Activated T-cell treated with anti-CD3 and anti-CD28 coated beads, Interleukin-2, amount 50 U/mL, for 72 hours (primary cell): ENCODE measurements at places on chromosomes 13 and 19. TPM values are rescaled to one million over a fixed set of nuclear protein-coding genes. Genes with fewer than 3 reads are reported as not detected.

Gene SLITRK1
- not detected for total RNA-seq

Gene MYADM
- total RNA-seq = 43.5 TPM

Gene C19orf33
- total RNA-seq = not detected

Gene ZNF829
- total RNA-seq = 9.0 TPM

Gene SYDE1
- 1.4 TPM for total RNA-seq

Gene FOXA3
- total RNA-seq = 1.6 TPM

Gene TMEM272
- 0.19 TPM for total RNA-seq

Gene BEST2
- total RNA-seq = not detected

Gene TMEM150B
- not detected for total RNA-seq

Gene KLK14
- 0.69 TPM for total RNA-seq

GRCh38 chr19:48845384-48845783 is 9.1 kb upstream of the HSD17B14 start:
- no peaks in the 10 kb centered on the region for H3K36me3 ChIP-seq
- no peaks in the 10 kb centered on the region for H3K27me3 ChIP-seq
- no peak for DNase-seq
- H3K4me1 ChIP-seq = no peaks in the 10 kb centered on the region
- H3K27ac ChIP-seq = no peak overlapping the region
- H3K4me3 ChIP-seq = no peak overlapping the region

DNA sequence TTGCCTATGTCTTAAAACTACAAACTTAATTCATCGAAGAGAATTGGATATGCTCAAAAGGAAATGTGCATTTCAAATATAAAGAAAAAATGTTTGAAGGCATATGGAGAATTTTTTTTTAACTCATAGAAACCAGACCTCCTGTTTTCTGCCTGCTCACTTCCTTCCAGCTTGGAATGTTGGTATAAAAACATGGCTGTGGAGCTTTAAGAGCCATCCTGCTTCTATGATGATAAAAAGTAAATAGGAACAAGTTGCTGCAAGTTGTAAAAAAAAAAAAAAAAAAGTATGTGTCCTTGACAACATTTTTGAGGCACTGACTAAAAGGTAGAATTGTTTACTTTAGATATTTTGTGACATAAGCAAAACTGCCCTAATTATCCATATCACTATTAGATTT is 1230.7 kb downstream of the PCDH9 start:
- no peaks in the 10 kb centered on the region for H3K27me3 ChIP-seq
- no peaks in the 10 kb centered on the region for H3K4me1 ChIP-seq
- no peak overlapping the region for H3K4me3 ChIP-seq
- H3K27ac ChIP-seq = no peak overlapping the region
- DNase-seq = no peak

- DNase-seq = peak; percentile 93
- peaks cover 3% of the 10 kb centered on the region for H3K36me3 ChIP-seq
- H3K4me1 ChIP-seq = peaks cover 30% of the 10 kb centered on the region
- no peak overlapping the region for H3K4me3 ChIP-seq
Measured at GRCh38 chr19:47428177-47428894, 9.0 kb upstream of the MEIS3 start.

GRCh38 chr13:32893176-32893575 is 123.0 kb upstream of the KL start:
- no peak overlapping the region for H3K27ac ChIP-seq
- no peaks in the 10 kb centered on the region for H3K36me3 ChIP-seq
- H3K4me1 ChIP-seq = no peaks in the 10 kb centered on the region

- H3K27ac ChIP-seq = no peak within 1 kb of the TSS
- H3K27me3 ChIP-seq = peaks cover 70% of the 10 kb centered on the region
- peaks cover 41% of the 10 kb centered on the region for H3K4me1 ChIP-seq
- peaks cover 2% of the 10 kb centered on the region for H3K36me3 ChIP-seq
Measured at GRCh38 chr19:45601524-45602374, at the start of gene GPR4. TSS of gene GPR4 (minus strand) at chr19:45602212. CDS start at chr19:45591866, 10,346 bp downstream.

DNA sequence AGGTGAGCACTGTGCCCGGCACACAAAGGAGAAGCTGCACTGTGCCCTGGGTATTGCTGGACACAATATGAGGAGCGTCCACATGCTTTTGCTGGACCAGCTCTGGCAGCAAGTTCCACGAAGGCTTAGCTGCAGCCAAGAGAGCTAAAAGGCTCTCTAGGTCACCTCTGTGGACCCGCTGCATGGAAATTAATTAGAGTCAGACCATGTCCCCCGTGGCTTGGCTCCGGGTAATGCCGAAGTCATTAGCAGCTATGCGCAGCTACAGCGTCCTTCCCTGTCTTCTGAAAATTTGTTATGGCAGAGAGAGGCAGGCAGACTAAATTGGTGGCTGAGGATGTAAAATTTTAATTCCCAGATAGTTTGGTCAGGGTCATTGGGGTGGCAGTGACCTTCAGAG is 271.5 kb downstream of the SLC7A1 start:
- no peak overlapping the region for H3K4me3 ChIP-seq
- H3K27ac ChIP-seq = no peak overlapping the region
- no peaks in the 10 kb centered on the region for H3K4me1 ChIP-seq
- no peak for DNase-seq

DNA sequence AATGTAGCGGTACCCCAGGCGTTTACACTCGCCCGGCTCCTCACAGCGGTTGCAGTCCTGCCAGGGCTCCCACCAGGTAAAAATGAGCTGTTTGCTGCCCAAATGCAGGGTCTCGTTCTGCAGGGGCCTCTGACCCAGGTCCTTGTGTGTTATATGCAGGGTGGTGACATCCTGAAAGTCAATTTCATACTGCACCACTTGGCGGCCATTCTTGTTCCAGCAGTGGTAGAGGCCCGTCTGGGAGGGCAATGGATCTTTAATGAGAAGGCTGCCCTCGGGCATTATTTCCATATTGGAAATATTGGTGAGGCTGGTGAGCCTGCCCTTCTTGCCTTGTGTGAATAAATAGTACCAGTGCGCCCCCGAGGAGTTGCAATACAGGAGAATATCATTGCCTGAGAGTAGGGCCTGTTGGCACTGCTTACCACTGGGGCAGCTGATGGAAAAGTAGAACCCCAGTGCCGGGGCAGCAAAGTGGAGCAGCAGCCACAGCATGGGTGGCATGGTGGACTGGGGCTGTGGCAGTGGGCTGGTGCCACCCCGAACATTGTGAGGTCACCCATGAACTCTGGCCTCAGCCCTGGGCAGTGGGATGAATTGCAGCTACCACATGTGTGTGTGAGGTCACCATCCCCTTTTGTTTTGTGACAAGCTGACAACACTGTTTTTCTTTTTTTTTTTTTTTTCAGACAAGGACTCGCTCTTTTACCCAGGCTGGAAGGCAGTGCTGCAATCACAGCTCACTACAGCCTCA is at the start of gene FAM187B:
Gene FAM187B (minus strand): TSS at position 563 of the 754 bp plus-strand sequence. CDS start 59 bp downstream, at position 504.
- no peak for DNase-seq
- no peak within 1 kb of the TSS for H3K4me3 ChIP-seq
- peaks cover 5% of the 10 kb centered on the region for H3K4me1 ChIP-seq
- no peaks in the 10 kb centered on the region for H3K36me3 ChIP-seq
- H3K27me3 ChIP-seq = no peaks in the 10 kb centered on the region

GRCh38 chr13:97564956-97565355 is 131.0 kb downstream of the RAP2A start:
- no peaks in the 10 kb centered on the region for H3K36me3 ChIP-seq
- DNase-seq = no peak
- H3K27me3 ChIP-seq = peaks cover 39% of the 10 kb centered on the region
- H3K27ac ChIP-seq = no peak overlapping the region
- no peaks in the 10 kb centered on the region for H3K4me1 ChIP-seq

DNA sequence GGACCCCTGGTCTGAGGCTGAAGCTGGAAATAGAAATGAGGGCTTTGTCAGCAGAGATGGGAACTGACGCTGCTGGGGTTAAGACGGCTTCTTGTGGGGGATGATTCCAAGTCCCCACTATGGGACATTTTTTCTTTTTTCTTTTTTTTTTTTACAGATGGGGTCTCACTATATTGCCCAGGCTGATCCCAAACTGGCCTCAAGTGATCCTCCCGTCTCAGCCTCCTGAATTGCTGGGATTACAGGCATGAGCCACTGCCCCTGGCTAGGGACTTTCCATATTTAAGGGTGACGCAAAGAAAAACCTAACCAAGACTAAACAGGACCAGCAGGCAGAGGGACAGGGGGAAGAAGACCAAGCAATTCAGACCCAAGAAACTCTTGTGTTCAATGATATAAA is 10.0 kb downstream of the LRFN3 start:
- H3K27ac ChIP-seq = peak overlapping the region; percentile 34
- no peak overlapping the region for H3K4me3 ChIP-seq
- H3K27me3 ChIP-seq = no peaks in the 10 kb centered on the region
- H3K36me3 ChIP-seq = no peaks in the 10 kb centered on the region

DNA sequence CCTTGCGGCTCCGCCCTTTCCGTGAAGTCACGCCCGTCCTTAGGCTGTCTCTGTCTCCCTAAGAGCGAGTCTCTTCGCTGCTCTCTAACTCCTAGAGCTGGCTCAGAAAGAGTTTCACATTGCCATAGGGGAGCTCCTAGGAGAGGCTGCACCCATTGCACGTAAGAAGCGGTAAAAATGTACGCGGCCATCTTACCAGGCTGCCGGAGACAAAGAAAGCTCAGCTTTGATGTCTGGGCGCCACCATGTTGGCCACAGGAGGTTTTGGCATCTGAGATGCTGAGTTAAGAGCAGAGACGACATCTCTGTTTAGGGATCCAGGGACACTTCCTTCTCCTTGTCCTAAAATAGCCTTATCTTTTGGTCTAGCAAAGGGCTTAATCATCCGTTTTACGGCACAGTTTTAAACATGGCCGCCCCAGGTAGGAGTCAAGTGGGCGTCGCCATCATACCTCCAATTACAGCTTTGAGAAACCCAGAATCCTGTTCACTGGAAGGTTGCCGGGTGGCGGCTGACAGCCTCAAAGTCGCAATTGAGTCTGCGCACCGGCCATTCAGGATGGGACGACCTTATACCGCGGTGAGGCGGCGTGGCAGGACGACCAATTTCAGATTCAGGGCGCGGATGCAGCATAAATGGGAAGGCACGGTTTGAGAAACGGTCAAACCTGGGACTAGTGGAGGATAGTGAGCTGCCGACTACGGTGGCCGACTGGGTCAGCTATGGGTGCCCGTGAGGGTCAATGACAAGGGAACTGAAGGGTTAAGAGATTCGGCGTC is at the start of gene ZNF793:
Gene ZNF793 (plus strand): TSS at position 553 of the 780 bp plus-strand sequence. CDS start 16,501 bp downstream, outside the sequence.
- no peaks in the 10 kb centered on the region for H3K4me1 ChIP-seq
- no peak within 1 kb of the TSS for H3K4me3 ChIP-seq
- no peak within 1 kb of the TSS for H3K27ac ChIP-seq

DNA sequence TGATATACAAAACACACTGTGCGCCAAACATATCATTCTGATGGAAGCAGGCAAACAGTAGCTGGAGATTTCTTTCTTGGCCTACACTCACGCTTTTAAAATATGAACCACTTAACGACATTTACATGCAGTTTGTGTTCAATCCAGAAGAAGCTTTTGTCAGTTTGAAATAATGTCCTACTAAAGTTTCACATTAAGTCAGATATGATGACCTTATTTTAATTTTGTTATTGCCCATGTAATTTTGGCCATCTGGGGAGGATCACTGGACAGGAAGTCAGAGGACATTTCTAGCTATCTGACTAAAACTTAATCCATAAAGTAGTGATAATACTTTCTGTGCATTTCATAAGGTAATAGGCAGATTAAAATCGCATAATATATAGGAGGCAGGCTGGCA is 98.1 kb downstream of the DCLK1 start:
- no peak for DNase-seq
- H3K36me3 ChIP-seq = no peaks in the 10 kb centered on the region
- H3K4me3 ChIP-seq = no peak overlapping the region
- H3K4me1 ChIP-seq = no peaks in the 10 kb centered on the region
- H3K27me3 ChIP-seq = no peaks in the 10 kb centered on the region

GRCh38 chr19:17869114-17869608 is 2.6 kb upstream of the SLC5A5 start:
- peaks cover 15% of the 10 kb centered on the region for H3K4me1 ChIP-seq
- H3K27ac ChIP-seq = no peak overlapping the region
- DNase-seq = no peak
- H3K4me3 ChIP-seq = no peak overlapping the region
- H3K36me3 ChIP-seq = no peaks in the 10 kb centered on the region
- H3K27me3 ChIP-seq = no peaks in the 10 kb centered on the region

DNA sequence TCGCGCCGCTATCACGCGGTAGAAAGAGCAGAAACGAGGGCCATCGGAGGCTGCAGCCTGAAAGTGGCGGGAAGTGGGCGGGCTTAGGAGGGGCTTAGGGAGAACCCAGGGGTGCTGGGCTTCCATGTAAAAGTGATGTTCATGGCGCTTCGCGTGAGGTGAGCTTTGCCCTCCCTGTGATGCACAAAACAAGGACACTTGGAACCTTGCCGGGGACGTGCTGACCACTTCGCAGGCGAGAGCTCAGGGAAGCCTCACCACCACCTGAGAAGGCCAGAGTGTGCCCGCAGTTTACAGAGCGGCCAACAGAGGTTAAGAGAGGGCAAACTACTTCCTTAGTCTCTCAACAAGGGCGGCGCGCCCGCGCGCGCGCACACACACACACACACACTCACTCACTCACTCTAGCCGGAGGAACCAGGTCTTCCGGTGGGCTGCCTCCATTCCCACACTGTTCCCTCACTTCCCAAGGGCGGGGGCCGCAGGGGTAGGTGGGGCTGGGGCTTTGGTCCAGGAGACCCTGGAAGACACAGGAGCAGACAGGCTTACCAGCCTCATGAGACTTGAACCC is 651 bp downstream of the GAPDHS start:
- peak overlapping the region; percentile 55 for H3K4me3 ChIP-seq
- no peaks in the 10 kb centered on the region for H3K36me3 ChIP-seq
- peaks cover 16% of the 10 kb centered on the region for H3K4me1 ChIP-seq

- H3K36me3 ChIP-seq = no peaks in the 10 kb centered on the region
- no peak overlapping the region for H3K4me3 ChIP-seq
- peaks cover 15% of the 10 kb centered on the region for H3K4me1 ChIP-seq
- H3K27ac ChIP-seq = no peak overlapping the region
Measured at GRCh38 chr19:41407271-41407670, 9.7 kb downstream of the BCKDHA start.

GRCh38 chr13:23381866-23382265 is 51.6 kb downstream of the SACS start:
- no peak for DNase-seq
- H3K27ac ChIP-seq = no peak overlapping the region
- no peak overlapping the region for H3K4me3 ChIP-seq

DNA sequence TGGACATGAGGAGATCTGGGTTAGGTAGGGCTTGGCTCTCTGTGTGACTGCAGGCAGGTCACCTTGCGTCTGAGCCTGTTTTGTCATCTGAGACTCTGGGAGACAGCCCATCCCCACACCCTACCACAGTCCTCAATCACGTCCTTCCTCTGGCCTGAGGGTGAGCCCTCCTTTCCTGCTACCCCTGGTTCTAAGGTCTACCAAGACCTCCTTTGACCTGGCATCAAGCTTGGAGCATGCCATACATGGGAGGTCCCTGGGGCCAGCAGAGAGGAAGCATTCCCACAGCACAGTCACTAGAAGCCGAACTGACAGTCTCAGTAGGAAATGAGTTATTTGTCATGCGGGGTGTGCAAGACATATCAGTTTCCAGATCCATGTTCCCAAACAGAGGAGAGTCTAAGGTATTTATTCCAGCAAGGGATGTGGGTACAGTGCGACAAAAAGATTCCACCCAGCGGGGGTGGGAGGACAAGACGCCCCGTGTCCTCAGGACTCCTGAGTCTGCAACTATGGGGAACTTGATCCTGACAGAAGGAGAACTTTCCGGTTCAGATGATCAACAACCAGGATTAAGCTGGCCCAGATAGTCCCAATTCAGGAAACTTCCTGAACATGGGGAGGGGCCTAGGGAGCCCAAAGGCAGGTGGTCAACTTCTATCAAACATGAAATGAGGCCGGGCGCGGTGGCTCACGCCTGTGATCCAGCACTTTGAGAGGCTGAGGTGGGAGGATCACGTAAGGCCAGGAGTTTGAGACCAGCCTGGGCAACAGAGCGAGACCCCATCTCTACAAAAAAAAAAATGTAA is 9.5 kb downstream of the ARRDC2 start:
- H3K27me3 ChIP-seq = no peaks in the 10 kb centered on the region
- H3K36me3 ChIP-seq = peaks cover 20% of the 10 kb centered on the region
- DNase-seq = no peak
- H3K27ac ChIP-seq = no peak overlapping the region
- peaks cover 84% of the 10 kb centered on the region for H3K4me1 ChIP-seq
